Effector memory CD8-positive, alpha-beta T cell (primary cell): ENCODE measurements at places on chromosomes 7 and 10.

DNA sequence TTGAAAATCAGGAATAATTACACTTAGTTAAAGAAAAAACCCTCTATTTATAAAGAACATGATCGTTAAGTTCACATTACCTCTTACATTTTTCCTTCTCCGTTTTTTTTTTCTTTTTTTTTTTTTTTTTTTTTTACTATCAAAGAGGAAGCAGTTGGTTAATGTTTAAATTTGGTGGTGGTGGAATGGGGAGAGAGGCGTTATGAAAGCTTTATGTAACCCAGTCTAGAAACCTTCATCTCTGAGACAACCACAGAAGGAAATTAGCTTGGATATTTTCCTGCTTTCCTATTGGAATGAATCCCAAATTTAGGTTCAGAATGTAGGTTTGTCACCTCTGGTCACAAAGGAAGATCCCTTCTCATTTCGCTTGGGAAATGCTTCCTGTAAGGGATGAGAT, 31.5 kb upstream of the LHFPL3 start:
- no peak for DNase-seq

DNA sequence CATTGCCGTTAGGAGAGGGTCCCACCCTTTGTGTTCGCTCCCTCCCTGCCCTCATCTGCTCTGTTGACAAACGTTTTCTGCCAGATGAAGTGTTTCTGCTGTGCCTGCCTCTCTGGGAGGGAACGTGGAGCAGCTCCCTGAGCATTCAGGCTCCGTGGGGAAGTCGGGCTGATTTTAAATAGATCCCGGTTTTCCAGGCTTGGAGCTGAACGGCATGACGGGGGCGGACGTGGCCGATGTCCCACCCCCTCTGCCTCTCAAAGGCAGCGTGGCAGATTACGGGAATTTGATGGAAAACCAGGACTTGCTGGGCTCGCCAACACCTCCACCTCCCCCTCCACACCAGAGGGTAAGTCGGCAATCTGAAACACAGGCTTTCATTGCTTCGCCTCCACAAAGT, 101.9 kb upstream of the NPS start:
- no peak for DNase-seq

DNA sequence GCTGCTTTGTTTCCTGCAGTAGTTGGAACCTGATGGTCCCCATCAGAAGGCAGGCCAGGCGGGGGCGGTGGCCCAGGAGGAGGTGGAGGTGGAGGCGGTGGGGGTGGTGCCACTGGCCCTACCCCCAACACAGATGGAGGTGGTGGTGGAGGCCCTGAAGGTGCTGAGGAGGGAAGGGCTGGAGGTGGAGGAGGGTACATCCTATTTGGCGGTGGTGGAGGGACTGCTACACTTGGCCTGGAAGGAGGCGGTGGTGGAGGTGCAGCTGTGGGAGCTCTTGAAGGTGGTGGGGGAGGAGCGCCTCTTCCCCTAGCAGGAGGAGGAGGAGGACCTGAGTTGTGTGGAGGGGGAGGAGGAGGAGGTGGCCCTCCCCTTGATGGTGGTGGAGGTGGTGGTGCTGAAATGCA, 36.8 kb downstream of the LMOD2 start:
- DNase-seq: no peak

DNA sequence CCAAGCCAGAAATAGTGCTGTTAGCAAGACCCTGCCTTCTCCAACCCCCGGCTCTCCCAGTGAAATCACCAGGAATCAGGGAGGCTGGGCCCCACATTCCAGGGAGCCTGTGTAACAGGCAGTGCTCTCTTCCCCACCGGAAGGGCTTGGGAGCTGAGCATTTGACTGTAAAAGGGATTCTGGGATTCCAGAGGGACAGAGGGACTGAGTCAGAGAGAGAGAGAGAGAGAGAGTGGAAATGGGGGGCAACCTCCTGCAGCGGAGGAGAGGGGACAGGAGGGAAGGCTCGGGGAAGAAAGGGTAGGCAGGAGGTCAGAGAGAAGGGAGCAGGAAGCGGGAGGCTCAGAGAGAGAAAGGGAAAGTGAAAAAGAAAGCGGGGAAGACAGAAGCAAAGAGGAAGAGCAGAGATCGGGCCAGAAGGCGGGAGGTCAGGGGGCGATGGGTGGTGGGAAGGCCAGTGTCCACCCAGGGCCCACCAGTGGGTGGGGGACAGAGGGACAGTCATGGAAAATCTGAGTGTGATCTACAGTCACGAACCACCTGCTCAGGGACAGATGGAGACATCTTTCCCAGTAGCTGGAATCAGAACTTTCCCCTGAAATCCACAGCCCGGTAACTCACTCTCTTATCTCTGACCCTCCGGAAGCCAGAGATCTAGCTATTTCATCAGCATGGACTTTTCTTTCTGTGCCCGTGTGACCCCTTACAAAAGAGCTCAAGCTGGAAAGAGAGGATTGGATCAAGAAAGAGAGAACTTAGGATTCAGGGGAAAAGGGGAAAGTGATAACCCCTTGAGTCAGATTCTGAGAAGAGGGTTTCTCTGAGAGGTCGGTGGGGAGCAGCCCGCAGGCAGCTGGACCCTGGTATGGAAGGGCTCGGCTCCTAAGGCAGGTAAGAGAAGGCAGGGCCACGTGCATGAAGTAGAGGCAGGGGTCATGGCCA, 4.6 kb upstream of the SERPINE1 start:
- no peak for DNase-seq

DNA sequence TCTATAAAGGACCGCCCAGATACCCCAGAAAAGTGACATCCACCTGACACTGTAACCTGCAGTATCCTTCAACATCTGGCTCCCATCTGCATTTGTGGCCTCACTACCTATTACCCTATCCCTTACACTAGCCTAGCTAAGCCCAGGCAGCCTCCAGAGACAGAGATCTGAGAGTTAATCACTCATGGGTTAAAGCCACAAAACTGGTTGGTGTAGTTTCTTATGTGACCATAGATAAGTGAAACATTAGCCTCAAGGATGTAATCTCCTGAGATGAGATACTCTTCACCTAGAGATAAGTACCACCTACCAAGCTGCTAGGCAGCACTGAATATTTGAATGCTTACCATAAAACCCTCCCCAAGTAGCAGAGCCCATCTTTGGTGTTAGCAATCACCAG, 35.4 kb downstream of the CTTNBP2 start:
- no peak for DNase-seq

GRCh38 chr7:83697804-83698530, 49.0 kb upstream of the SEMA3E start:
- no peak for DNase-seq

- no peak for DNase-seq
Measured at GRCh38 chr7:71615017-71615416, 483.1 kb downstream of the GALNT17 start.
